Muscle of leg (tissue), 16 donors: ENCODE measurements at places on chromosomes 1 and 21.

- DNase-seq, result no peak
Observed at GRCh38 chr1:232788235-232788872, 16.9 kb upstream of the MAP10 start.

- DNase-seq, result no peak
Observed at GRCh38 chr1:199685369-199685768, 342.1 kb upstream of the NR5A2 start.

- no peak for DNase-seq
Observed at GRCh38 chr1:18166341-18166740, 58.7 kb downstream of the IGSF21 start.

DNA sequence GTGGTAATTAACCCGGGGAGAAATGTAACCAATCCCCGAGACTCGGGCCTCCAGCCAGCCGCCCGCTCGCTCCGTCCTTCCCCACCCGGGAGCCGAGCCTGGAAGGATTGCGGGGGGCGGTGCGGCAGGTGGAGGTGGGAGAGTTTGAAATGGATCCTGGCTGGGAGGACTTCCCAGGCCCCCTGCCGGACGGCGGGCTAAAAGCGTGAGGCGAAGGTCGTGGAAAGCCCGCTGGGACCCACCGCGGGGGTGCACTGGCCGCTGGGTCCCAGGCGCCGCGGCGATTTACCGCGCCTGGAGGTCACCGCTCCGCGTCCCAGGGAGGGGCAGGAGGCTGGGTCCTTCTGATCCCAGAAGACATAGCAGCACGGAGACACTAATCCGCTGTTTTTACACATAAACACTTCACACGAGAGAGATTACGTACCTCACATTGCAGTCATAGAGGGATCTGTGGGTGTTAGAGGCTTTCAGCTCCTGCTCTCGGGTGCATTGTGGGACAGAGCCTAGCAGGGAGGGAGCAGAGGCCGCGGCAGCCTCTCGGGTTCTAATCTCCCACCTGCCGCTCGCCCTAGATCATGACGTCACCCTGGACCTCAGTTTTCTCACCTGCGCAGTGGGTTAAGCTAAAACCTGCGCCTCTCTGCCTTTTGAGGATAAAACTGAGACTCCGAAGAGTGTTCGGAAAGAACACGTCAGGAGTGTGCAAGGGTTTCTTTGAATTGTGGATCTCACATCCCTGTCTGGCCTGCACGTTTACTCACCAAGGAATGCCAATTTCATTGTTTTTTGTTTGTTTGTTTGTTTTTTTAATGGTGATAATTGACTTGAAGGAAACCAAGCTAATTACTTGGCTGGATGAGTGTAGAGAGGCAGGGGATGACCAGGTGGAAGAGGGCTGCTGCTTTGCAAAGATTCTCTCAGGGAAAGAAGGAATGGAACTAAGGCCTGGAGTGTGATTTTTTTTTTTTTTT, 17.1 kb upstream of the TMEM9 start:
- DNase-seq, result no peak

DNA sequence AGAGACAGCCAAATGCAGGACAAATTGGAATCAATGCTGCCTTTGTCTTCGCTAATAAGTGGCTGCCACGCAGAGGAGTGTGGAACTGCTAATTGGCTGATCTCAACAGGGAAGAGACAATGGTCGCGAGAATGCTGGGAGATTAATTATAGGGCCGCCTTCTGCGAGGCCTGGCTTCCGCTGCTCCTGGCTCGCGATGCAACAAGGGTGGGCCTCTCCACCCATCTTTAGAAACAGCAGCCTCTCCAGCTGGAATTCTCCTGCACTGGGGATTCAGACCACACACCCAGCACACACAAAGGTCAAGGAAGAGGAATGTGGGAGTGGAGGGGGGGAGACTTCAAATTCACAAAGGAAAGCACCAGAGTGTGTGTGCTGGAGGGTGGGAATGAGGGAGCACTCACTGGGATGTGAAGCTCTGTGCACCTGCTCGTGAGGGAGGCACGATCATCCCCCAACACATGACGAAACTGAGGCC, 200.7 kb upstream of the GRIK3 start:
- peak; percentile 22 for DNase-seq

GRCh38 chr1:117120774-117121588, 568 bp downstream of the TRIM45 start:
- peak; percentile 49 for DNase-seq

DNA sequence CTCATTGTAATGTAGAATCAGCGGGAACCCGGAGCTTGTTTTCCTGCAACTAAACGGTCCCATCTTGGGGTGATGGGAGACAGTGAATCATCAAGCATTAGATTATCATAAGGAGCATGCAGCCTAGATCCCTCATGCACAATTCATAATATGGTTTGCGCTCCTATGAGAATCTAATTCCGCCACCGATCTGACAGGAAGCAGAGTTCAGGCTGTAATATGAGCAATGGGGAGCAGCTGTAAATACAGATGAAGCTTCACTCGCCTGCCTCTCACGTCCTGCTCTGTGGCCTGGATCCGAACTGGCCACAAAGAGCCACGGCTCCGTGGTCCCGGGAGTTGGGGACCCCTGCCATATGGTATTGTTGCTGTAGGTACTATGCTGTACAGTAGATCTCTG, 1.6 kb downstream of the IFI44 start:
- DNase-seq, result peak; percentile 60

DNA sequence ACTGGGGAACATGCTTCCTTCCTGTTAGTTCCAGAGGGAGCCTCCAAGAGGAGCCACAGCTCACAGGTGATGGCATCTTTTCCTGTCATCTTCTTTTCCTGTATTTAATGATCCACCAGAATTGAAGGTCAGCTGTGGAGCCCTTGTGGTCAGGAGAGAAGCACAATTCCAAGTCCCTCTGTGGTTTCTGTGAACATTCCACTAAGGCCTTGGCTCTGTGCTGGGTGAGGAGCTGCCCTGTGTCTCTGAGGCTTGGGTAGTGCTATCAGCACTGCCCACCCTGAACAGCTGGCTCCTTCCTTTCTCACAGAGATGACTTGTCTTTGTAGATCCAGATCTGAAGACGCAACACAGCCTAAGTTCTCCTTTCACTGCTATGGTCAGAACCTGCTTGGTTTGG, 141.9 kb upstream of the MAP1LC3C start:
- DNase-seq, result no peak

GRCh38 chr1:192966073-192966472, 93.1 kb downstream of the UCHL5 start:
- DNase-seq, result no peak

- no peak for DNase-seq
Observed at GRCh38 chr1:116510361-116510760, 60.5 kb downstream of the CD58 start.

DNA sequence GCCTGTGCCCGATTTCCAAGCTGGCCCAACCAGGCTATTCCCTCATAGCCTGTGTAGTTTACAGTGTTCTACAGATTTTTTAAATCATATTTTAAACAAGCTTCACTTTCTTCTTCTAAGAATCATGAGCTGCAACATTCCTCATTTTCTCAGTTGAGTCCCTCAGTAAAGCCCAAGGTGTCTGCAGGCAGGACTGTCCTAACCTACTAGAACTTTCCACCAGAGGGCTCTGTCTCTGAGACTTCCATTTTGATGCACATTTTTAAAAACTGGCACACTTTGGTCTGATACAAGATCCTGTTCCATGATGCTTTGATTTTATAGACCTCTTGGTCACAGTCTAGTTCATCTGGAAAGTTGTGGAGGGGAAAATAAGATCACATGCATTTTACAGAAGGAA, 21.6 kb upstream of the SLAMF6 start:
- no peak for DNase-seq

DNA sequence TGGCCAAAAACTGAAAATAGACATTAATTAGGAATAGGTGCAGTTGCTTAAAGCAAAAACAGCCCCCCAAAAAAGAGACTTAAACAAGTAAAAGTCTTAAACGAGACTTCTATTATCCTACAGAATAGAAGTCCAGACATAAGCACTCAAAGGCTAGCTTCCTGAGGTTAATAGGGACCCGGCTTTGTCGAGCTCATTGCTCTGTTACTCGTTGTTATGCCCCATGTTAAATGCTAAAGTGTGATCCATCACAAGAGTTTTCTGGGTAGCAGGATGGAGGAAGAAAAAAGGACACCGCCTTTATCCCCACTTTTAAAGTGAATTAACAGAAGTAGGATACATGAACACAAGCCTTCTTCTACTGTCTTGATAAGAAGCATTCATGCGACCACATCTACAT, 10.6 kb downstream of the CD1D start:
- DNase-seq, result no peak

GRCh38 chr1:85484264-85484663, 19.3 kb upstream of the DDAH1 start:
- no peak for DNase-seq

DNA sequence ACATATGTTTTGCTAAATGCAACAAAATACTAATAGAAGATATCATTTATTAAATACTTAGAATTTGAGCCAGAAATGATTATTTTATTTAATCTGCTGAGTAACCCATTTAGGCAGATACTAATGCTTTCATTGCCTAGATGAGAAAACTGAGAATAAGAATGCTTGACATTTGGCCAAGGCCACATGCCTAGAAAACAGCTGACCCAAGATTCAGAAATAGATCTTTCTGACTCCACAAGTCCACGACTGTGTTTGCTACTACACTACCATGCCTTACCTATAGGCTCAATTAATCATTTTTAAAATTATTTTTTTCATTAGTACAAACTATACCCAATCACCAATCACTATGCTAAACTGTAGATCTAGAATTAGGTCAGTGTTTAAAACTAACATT, 129.7 kb downstream of the ATP1B1 start:
- peak; percentile 70 for DNase-seq

- DNase-seq, result peak; percentile 95
Observed at GRCh38 chr1:156677616-156678596, 699 bp upstream of the NES start.

- no peak for DNase-seq
Observed at GRCh38 chr1:214022810-214023425, 35.1 kb downstream of the PROX1 start.

GRCh38 chr21:38148046-38148445, 108.7 kb upstream of the KCNJ15 start:
- no peak for DNase-seq

DNA sequence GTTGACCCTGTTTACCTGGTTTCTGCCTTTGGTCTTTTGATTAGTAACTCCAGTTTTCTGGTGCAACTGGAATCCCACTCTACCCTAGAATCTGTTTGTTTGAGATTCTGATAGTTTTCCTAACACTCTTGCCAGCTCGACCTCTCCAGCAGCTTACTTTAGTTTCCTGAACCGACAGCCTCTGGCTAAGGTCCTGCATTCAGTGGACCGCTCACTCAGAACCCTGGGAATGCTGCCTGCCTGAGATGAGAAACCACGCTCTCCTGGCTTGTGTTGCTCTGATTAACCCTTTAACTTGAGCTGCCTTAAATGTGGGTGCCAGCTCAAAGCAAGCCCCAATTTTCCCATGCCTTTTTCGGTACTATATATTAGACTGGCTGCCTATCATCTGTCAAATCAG, 45.3 kb upstream of the SIPA1L2 start:
- DNase-seq, result peak; percentile 58

GRCh38 chr21:25859235-25859929, 124.6 kb downstream of the GABPA start:
- no peak for DNase-seq

DNA sequence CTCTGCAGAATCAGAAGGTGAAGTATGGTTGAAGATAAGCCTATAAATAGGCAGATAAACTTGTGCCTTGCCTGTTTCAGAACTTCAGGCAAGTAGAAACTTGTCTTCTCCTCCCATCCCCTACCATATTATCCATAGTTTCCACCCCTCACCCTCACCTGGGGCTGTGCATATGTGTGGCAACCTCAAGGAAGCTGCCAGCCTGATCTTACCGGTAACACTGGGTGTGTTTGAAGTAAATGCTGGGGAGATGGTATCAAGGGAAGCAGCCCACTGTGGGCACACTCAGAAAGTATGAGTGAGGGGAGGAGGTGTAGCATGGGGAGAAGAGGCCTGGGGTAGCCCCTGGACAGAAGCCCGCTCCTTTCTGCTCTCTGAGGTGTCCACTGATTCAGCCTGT, 14.5 kb downstream of the VANGL2 start:
- DNase-seq, result no peak

DNA sequence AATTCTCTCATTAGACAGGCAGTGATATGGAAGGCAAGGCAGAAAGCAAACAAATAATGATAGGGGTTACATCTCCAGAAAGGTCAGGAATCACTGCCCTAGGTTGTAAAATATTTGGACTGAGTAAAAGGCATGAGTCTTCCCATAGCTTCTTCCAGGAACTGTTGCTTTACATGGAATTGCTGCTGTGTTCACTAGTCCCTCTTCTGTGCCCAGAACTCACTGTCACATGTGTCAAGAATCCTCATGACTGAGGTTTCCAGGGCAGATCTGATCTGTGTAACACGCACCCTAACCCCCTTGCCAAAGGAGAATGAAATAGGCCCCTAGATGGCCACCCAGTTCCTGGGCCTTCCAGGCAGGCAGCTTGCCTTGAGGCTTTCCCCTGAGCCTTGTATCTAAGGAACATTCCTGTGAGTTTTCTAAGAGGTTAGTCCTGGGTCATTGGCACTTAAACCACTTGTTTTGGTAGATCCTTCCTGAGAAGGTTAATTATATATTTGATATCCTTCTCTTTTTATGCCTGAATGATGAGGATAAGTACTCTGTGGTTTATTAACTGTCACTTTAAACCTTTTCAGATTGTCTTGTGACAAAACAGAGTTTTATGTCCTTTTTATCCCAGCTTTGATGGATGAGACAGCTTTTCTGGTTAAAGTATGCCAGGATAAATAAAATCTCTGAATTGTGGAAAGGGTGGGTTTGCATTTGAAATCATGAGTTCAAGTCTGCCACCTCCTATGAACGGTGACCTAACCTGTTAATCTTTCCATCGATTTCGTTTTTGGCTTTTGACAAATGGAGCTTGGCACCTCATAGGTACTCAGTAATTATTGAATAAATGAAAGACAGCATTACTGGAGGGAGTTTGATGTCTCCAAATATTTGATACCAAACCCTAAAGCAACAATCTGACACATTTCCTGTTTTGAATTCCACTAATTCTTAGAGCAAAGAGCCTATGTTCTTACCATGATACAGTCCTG, 163.3 kb downstream of the DHRS3 start:
- DNase-seq, result no peak

DNA sequence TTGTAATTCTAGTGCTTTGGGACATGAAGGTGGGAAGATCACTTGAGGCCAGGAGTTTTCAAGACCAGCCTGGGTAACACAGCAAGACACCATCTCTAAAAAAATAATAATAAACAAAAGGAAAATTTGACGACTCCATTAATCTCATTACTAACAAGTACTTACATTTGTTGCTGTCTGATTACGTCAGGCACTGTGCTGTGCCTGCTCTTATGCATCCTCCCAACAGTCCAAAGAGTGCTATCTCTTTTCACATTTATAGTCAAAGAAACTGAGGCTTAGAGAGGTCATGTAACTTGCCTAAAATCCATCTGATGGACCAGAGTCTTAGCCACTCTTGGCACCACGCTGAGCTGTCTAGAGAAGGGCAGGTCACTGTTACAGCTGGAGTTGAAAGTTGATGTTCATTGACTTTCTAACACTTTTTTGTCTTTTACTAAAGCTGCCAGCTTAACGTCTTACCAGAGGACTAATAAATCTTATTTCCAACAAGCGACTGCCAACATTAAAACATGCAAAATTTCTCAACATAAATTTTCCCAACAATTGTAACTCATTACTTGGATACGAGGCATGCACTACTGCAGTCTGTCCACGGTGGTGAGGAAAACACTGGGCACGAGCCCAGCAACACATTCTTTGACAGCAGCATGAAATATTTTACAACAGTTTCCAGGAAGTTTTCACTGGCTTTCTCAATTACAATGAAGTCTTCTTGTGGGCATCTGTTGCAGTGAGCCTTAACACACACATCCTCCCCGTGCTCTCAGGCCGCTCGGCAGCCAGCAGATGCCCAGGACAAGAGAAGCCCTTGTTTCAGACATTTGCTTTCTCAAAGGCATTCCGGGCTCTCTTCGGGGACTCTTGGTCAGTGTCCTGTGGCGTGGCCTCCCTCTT, 262.9 kb upstream of the PROX1 start:
- DNase-seq, result peak; percentile 92
